SJSA1 (cell line): ENCODE measurements at places on chromosomes 5 and 9. TPM values are rescaled to one million over a fixed set of nuclear protein-coding genes. Genes with fewer than 3 reads are reported as not detected.

The ITK gene
- total RNA-seq, result not detected in 2 replicates

DNA sequence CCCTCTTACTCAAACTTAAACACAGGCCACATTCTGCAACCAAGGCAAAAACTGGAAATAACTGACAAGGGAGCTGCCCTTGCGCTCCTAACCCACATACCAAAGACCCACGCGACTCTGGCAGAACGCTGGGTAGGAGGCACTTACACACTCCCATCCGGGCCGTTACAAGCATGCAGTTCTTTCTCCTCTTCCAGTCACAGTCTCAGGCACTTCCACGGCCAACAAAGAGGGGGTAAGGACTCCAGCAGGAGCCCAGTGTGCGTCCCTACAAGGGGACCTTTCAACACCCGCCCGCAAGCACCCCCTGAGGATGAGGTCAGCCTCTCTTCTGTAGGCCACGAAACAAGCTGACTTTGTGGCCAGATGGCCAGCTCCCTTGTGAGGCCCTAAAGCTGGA is 57.4 kb downstream of the SERINC5 start:
- no peak for DNase-seq

GRCh38 chr9:114282507-114282906 is 40.4 kb upstream of the ORM1 start:
- DNase-seq, result no peak

The SPINK7 gene
- total RNA-seq, result not detected in 2 replicates

GRCh38 chr5:100161868-100162267 is 373.3 kb upstream of the FAM174A start:
- no peak for DNase-seq

- DNase-seq, result no peak
Observed at GRCh38 chr9:116032683-116033440, 120.7 kb upstream of the PAPPA start.

- DNase-seq, result no peak
Observed at GRCh38 chr5:31382051-31382878, 149.6 kb downstream of the DROSHA start.

The MSH3 gene
- 7.7 and 12.9 TPM in 2 replicates for total RNA-seq

The RASGEF1C gene
- not detected in 2 replicates for total RNA-seq

DNA sequence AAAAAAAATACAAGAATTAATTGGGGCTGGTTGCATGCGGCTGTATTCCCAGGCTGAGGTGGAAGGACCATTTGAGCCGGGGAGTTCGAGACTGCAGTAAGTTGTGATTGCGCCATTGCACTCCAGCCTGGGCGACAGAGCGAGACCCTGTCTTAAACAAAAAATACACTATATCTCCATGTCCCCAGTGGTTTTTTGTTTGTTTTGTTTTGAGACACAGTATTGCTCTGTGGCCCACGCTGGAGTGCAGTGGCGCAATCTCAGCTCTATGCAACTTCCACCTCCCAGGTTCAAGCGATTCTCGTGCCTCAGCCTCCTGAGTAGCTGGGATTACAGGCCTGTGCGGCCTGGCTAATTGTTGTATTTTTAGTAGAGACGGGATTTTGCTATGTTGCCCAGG is 1.2 kb downstream of the COQ4 start:
- no peak for DNase-seq

DNA sequence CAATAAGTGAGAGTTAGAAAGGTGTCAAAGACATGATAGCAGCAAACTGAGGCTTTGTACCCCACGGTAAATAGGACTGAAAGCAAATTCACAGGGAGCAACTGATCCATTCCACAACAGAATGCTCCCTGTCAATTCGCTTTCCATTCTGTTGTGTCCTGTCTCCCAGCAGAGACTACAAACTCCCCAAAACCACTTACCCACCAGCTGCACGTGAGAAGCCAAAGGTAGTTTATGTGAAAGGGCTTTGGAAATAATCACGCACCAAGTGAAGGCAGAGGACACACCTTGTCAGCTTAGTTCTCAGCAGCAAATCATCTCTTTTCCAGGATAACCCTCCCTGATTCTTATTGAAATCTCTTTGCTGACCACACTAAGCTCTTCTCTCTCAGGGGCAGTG is 46.6 kb upstream of the IL17B start:
- DNase-seq, result no peak

DNA sequence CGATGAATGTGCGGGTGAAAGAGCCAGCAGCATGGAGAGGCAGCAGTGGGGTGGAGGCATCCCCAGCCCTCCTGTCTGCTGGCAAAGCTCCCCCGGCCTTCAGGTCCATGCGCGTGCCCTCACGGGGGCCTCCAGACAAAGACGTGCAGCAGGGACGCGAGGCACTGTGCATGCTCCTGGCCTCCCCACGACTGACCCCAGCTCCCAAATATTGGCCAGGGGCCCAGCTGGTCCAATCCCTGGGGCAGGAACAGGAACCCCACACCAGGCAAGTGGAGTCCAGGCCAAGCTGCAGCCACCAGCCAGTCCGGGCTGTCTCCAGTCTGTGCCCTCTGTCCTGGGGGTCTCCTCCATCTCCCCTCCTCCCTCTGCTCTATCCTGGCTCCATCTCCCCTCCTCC is 33.5 kb upstream of the LRRC14B start:
- no peak for DNase-seq

The OTP gene
- total RNA-seq, result not detected in 2 replicates

DNA sequence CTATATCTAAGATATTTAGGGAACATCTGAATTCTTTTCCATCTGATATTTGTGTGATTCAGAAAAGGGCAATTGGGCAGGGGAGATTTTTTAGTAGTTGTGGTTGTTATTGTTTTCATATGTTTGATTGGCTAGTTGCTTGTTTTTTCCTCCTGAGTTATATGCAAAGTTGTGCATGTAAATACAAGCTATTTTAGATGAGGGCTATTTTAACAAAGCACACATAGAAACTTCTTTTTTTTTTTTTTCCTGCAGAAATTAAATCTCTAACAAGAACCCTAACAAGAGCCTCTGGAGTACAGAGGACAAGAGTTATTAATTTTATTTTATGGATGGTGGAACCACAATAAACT is 559.1 kb downstream of the CETN3 start:
- no peak for DNase-seq

GRCh38 chr9:83281306-83282255 is 218.6 kb upstream of the RASEF start:
- DNase-seq, result peak; percentile 39

DNA sequence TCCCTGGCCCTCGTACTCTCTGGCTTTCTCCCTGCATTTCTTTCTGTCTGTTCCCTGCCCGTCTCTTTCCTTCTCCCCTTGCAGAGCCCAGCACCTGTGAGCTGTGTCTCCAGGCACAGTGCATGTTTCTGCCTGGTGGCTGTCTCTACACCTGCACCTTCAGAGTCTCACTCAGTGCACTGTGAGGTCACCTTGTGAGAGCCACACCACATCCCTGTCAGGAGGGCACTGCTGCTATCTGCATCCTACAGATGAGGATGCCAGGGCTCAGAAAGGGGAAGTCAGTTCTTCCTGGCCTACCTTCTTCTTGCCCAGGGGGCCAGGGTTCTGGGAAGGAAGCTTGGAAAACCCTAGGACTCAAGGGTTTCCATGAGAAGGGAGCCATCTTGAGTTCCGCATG is 69.7 kb upstream of the NEURL1B start:
- DNase-seq, result no peak

GRCh38 chr9:126606483-126606870 is 7.3 kb upstream of the LMX1B start:
- no peak for DNase-seq

GRCh38 chr5:57172466-57173318 is 1.2 kb upstream of the GPBP1 start:
- DNase-seq, result no peak

The GALNT12 gene
- total RNA-seq, result 0.22 and 0.74 TPM in 2 replicates

- DNase-seq, result no peak
Observed at GRCh38 chr9:97577051-97577450, 56.1 kb downstream of the TSTD2 start.

The PCDHB15 gene
- 0.74 and 1.0 TPM in 2 replicates for total RNA-seq

GRCh38 chr9:38134611-38135237 is 65.7 kb upstream of the SHB start:
- no peak for DNase-seq

The PCDHB16 gene
- 11.9 and 16.3 TPM in 2 replicates for total RNA-seq

DNA sequence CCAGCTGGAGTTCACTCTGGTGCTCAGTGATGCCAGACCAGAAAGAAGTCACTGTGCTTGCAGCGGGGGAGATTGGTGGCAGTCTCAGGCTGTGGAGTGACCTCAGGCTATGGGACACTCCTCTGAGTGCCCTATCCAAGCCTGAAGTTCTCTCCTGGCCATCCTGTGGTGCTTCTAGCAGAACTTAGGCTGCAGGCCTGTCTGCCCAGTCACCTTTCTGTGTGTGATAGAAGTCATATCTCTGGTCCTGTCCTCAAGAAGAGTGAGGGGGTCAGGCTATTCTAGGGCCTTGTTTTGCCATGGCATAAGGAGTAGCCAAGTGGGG is 9.3 kb downstream of the PDLIM4 start:
- DNase-seq, result peak; percentile 41

The PTGS1 gene
- 0.39 and 0.97 TPM in 2 replicates for total RNA-seq

DNA sequence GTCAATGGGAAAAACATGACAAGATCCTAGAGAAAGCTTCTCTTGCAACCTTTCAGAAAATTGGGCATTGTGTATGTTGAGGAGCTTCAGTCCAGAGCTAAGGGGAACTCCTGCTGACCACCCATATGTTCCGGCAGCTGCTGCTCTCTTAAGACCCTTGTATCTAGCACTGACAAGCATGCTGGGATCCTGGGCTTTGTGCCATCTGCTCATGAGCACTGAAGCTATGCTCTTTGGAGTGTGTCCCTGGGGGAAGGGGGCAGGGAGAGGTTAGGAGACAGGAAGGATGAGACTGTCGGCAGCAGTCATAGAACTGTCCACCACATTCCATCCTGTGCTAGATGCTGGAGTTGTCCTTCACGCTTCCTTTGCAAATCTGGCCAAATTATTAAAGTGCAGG is 109.3 kb downstream of the JAKMIP2 start:
- no peak for DNase-seq

DNA sequence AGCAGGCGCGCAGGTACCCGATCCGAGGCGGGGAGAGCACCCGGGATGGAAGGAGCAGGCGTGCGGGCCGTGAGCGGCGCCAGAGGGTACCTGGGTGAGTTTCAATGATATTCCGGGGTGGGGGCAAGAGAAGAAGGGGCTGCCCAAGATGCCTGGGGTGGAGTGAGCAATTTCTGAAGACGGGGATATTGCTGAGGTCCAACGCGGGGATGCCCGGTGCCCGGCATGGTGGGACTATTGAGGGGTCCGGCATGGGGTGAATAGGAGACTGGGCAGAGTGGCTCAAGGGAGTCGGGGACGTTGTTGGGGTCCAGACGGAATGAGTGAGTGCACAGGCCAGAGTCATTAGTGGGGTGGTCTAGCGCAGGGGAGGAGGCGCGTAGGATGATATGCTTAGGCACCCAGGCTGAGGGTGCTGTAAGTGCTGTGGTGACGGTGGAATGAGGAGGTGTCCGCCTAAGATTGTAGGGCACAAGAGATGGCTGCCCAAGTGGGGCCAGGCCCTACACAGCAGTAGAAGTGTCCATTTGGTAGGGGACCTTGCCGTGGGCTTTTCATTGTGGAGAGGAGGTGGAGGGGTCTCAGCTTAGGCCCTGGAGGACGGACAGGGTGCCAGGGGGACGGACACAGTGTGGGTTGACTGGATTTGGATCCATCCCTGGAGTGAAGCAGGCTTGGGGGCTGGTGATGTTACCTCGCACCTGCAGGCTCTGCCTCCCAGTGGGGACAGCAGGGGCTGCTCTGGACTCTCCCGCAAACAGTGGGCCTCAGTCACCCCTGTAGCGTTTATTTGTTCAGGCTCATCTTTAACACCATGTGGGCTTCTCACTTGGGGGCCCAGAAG is 719 bp downstream of the MIGA2 start:
- no peak for DNase-seq

The TMEM174 gene
- not detected in 2 replicates for total RNA-seq

The IFNK gene
- total RNA-seq, result not detected in 2 replicates

DNA sequence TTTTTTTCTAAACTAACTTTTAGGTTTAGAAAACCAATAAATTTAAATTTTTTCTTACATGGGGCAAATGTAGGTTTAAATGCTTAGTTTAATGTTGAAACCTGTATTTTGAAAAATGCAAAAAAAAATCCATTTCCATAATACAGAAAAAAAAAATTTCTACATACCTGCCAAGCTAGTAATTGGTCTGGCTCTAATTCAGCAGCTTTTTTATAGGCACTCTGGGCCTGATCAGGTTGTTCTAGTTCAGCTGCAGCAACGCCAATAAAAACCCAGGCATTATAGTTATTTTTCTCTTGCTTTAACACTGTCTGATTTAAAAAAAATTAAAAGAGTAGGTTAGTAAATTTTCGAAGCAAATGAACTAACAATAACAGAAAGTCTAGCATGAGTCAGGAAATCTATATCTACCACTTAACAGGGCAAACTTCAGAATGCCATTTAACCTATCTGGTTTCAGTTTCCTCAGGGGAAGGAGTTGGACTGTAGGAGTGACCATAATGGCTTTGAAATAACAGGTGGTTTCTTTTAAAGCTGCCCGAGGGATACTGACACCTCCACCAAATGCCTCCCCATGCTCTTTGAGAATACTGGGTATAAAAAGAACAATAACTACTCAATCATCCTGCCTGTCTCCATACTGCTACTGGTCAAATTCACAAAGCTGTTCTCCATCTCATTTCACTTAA is 11.6 kb downstream of the SKIC3 start:
- no peak for DNase-seq

GRCh38 chr5:142107036-142107735 is 1.4 kb upstream of the NDFIP1 start:
- DNase-seq, result no peak

- no peak for DNase-seq
Observed at GRCh38 chr5:24497145-24497544, 147.6 kb downstream of the CDH10 start.

The DDX4 gene
- not detected in 2 replicates for total RNA-seq

The MYORG gene
- total RNA-seq, result 0.37 and 0.97 TPM in 2 replicates

The EQTN gene
- not detected in 2 replicates for total RNA-seq

GRCh38 chr5:141839015-141839513 is 39.1 kb downstream of the PCDH1 start:
- no peak for DNase-seq

DNA sequence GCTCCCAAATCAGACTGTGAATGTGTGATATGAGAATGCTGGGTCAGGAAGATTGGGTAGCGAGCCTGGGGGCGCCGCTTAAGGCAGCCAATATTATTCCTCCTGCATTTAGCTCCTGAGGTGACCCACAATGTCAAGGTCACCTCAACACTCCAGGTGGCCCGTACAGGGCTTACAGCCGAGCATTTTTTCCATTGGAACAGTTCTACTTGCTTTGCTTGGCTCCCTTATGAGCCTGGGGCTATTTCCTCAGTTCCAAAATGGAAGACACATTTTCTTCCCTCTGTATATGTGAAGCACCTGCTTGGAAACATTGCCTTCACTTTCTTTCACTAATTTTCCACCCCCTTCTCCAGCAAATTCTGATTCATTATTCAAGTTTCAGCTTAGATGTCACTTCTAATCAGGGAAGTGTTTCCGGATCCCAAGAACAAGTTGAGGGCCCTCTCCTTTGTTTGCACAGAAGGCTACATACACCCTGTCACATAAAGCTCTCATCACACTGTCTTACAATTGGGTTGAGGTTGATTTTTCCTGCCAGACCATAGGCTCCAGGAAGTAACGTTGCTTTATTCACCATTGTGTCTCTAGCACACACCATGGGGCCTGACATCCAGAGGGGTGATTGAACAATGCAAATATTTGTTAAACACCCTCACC is 330.2 kb downstream of the PIK3R1 start:
- no peak for DNase-seq
